Mesendoderm (in vitro differentiated cells): ENCODE measurements at places on chromosomes 2 and 18.

- peak overlapping the region; percentile 27 for H3K27ac ChIP-seq
- no peaks in the 10 kb centered on the region for H3K36me3 ChIP-seq
- no peak overlapping the region for H3K4me3 ChIP-seq
- no peaks in the 10 kb centered on the region for H3K27me3 ChIP-seq
- DNase-seq, result no peak
Observed at GRCh38 chr2:218290316-218291261, 1.7 kb downstream of the TMBIM1 start.

DNA sequence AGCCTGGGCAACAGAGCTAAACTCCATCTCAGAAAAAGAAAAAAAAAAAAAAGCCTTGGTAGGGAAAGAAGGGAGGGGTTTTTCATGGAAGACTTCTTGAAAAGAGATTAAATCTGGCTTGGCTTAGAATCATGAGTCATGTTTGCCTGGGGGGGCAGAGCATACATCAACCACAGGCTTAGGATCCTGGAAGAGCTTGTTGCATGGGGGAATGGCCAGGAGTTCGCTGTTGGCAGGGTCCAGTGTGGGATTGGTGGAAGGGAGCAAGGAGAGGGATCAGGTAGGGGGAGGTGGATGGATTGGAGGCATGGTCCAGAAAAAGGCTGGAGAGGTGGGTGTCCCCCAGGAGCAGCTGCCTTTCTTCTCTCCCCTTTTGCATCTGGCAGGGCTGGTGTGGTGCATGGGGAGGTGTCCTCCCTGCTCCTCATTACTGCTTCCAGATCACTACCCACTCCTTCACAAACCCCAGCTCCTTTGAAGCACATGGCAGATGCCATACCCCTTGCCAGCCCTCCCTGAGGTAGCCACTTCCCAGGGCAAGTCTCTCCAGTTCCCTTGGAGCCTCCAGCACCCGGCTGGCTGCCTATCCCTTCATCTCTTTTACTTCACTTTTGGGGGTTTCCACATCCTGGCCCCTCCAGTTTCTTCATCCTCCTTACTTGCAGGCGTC lies 2.5 kb downstream of the ARMC9 start:
- no peak overlapping the region for H3K4me3 ChIP-seq
- H3K27ac ChIP-seq, result no peak overlapping the region
- H3K4me1 ChIP-seq, result peaks cover 6% of the 10 kb centered on the region
- peak; percentile 77 for DNase-seq
- peaks cover 2% of the 10 kb centered on the region for H3K36me3 ChIP-seq

DNA sequence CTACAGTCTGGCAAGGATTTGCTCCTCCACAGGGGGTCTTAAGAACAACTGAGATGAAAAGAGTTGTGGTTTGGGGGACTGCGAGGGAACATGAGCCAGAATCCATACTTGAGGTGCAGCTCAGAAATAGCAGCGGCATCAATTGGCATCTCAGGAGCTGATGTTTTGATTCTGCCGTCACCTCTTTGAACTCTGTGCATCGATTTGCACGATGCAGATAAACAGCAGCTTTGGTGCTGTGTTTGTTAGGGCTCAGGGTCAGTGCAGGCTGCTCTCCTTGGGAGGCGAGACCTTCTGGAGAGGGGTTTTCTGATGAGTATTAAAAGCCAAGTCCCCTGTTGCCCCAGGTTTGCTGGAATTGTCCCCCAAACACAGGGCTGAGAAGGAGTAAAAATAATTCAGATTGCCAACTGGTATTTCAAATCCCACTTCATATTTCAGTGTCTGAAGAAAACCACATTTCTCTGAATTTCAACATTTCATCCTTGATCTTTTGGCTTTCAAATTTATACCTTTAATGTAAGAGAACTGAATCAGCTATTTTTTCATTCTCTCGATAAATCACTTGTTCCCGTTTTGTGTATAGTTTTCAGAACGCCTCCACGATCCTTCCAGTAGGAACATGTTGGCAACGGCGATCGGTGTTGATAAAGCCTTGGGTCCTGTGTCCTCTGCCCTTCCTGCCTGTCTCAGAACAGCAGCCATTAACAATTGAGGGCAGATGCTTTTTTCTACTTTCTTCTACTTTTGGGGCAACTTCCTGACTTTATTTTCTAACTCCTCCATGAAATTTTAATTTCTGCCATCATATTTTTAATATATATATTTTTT lies 65.0 kb downstream of the RAB31 start:
- H3K4me3 ChIP-seq, result no peak overlapping the region
- H3K36me3 ChIP-seq, result no peaks in the 10 kb centered on the region
- peaks cover 10% of the 10 kb centered on the region for H3K4me1 ChIP-seq
- no peaks in the 10 kb centered on the region for H3K27me3 ChIP-seq

DNA sequence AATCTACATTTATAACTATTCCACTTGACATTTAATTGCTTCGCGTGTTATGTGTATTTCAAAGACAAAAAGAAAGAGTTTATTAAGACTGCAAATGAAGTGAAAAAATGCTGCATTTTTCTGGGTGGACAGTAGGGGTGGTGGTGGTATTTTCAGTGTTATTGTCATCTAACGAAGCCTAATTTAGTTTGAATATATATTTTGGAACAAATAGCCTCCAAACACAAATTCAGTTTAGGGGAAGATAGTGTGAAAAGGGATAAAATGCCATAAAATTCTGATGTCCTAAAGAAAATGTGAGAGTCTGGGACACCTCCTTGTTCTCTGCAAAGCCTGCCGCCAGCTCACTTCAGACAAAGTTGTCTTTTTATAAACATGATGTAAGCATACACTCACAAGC lies 425.1 kb downstream of the NRXN1 start:
- no peaks in the 10 kb centered on the region for H3K36me3 ChIP-seq
- no peaks in the 10 kb centered on the region for H3K4me1 ChIP-seq
- no peaks in the 10 kb centered on the region for H3K27me3 ChIP-seq
- no peak overlapping the region for H3K4me3 ChIP-seq
- no peak for DNase-seq
- no peak overlapping the region for H3K27ac ChIP-seq

GRCh38 chr2:112010751-112011150 lies 44.3 kb upstream of the TMEM87B start:
- no peaks in the 10 kb centered on the region for H3K27me3 ChIP-seq
- H3K4me1 ChIP-seq, result no peaks in the 10 kb centered on the region
- H3K27ac ChIP-seq, result no peak overlapping the region
- DNase-seq, result no peak

- no peaks in the 10 kb centered on the region for H3K27me3 ChIP-seq
- H3K36me3 ChIP-seq, result no peaks in the 10 kb centered on the region
- no peak for DNase-seq
- H3K27ac ChIP-seq, result no peak overlapping the region
Observed at GRCh38 chr2:42195559-42195958, 26.4 kb downstream of the EML4 start.

GRCh38 chr2:125643585-125643984 lies 1012.4 kb upstream of the GYPC start:
- H3K27ac ChIP-seq, result no peak overlapping the region
- H3K4me3 ChIP-seq, result no peak overlapping the region
- H3K4me1 ChIP-seq, result no peaks in the 10 kb centered on the region
- no peaks in the 10 kb centered on the region for H3K27me3 ChIP-seq
- no peaks in the 10 kb centered on the region for H3K36me3 ChIP-seq
- DNase-seq, result no peak

DNA sequence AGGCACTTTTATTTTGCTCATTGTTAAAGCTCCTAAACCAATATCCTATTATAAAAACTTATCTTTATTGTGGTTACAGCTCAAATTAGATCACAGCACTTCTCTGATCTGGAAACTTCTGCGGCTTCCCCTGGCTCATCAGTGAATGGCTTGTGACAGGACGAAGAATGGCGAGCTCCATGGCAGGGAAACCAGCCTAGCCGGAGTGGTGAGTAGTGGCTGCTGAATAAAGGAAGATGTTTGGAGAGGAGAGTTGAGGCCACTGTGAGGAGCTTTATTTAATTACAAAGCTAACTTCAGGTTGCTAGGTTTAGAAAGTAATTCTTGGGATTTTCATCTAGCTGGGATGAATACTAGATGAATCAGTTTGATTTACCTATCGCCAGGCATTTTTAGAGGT lies 213.5 kb downstream of the CYRIA start:
- no peak for DNase-seq
- H3K36me3 ChIP-seq, result no peaks in the 10 kb centered on the region
- H3K4me1 ChIP-seq, result no peaks in the 10 kb centered on the region

GRCh38 chr18:70078106-70078505 lies 127.4 kb downstream of the RTTN start:
- H3K27ac ChIP-seq, result no peak overlapping the region
- no peaks in the 10 kb centered on the region for H3K27me3 ChIP-seq
- H3K4me1 ChIP-seq, result no peaks in the 10 kb centered on the region

DNA sequence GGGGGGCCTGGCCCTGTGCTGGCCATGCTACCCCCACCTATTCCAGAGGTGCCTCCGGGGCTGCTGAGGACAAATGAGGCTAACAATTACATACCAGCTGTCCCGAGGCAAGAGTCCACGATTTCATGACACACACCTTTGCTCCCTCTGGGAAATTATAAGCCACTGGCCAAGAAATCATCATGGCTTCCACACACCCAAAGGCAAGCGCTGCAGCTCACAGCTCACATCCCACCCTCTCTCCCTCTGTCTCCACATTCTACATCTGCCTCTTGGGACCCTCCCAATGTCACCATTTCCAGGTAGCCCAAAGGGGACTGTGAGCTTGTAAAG lies 134.4 kb downstream of the HDAC4 start:
- no peak for DNase-seq
- no peaks in the 10 kb centered on the region for H3K36me3 ChIP-seq
- H3K4me3 ChIP-seq, result no peak overlapping the region
- H3K4me1 ChIP-seq, result peaks cover 16% of the 10 kb centered on the region

- no peaks in the 10 kb centered on the region for H3K27me3 ChIP-seq
- no peak overlapping the region for H3K27ac ChIP-seq
- H3K4me3 ChIP-seq, result no peak overlapping the region
- DNase-seq, result no peak
Observed at GRCh38 chr2:147718831-147719230, 126.0 kb upstream of the ACVR2A start.

GRCh38 chr18:58310517-58310916 lies 266.5 kb downstream of the NEDD4L start:
- H3K27ac ChIP-seq, result no peak overlapping the region
- H3K27me3 ChIP-seq, result no peaks in the 10 kb centered on the region
- H3K4me1 ChIP-seq, result no peaks in the 10 kb centered on the region
